NCI-H69 (cell line): ENCODE measurements at places on chromosomes 13 and 19.

DNA sequence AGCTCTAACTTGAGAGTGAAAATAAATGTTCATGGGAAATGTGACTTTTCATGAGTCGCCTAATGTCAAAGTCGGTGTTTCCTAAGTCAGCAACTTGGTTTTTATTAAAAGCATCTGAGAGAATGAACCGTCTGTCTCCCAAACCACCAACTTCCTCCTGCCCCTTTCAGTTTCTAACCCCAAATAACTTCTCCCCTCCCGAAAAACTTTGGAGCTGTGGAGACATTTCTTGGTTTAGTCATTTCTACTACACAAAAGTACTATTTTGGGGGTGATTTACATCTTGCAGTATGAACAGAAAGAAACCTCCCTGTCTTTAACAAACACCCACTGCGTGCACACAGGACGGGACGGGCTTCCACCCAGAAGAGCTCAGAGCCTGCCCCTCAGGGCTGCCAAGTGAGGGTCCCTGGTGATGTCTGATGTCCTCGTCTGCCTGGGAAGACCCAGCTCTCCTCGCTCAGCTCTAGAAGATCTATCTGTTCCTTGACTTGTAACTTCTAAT, 65.0 kb downstream of the RASA3 start:
- DNase-seq = no peak

DNA sequence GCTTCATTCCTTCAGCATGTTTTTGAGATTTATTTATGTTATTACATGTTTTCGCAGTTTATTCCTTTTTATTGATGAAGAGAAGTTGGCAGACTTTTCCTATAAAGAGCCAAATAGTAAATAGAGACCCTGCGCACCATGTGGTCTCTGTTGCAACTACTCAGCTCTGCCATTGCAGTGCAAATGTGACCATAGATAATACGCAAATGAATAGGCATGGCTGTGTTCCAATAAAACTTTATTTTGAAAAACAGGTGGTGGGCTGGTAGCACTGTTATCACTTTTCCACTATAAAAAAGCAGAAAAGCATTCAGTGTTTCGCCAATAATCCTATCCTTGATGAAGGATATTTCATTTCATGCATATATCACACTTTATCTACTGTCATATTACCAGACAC, 95.0 kb downstream of the DNAJC3 start:
- DNase-seq = no peak

- DNase-seq = no peak
Observed at GRCh38 chr19:7986321-7987113, 18.9 kb downstream of the ELAVL1 start.

DNA sequence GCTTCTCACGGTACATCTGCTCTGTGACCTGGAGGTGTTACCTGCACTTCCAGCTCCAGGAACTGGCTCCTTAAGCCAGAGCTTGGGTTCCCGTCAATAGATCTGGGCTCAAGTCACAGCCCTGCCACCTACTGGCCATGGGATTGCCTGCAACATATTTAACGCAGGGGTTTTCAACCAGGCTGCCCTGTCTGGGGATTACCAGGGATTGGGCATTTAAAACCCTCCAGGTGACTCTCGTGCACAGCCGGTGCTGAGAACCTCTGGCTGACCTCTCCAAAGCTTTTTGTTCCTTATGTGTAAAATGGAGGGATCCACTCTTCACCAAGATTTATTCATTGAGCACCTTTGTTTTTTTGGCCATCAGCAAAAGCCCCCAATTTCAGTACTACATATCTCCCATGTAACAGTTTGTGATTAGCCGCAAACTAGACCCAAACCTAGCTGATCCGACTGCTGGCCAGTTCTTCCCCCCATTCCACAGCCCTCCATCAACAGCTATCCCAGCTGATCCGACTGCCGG, 76.6 kb upstream of the STK24 start:
- peak; percentile 92 for DNase-seq

GRCh38 chr13:84249463-84249862, 367.2 kb upstream of the SLITRK1 start:
- DNase-seq = peak; percentile 0

GRCh38 chr13:84430446-84430845, 548.2 kb upstream of the SLITRK1 start:
- DNase-seq = peak; percentile 60

DNA sequence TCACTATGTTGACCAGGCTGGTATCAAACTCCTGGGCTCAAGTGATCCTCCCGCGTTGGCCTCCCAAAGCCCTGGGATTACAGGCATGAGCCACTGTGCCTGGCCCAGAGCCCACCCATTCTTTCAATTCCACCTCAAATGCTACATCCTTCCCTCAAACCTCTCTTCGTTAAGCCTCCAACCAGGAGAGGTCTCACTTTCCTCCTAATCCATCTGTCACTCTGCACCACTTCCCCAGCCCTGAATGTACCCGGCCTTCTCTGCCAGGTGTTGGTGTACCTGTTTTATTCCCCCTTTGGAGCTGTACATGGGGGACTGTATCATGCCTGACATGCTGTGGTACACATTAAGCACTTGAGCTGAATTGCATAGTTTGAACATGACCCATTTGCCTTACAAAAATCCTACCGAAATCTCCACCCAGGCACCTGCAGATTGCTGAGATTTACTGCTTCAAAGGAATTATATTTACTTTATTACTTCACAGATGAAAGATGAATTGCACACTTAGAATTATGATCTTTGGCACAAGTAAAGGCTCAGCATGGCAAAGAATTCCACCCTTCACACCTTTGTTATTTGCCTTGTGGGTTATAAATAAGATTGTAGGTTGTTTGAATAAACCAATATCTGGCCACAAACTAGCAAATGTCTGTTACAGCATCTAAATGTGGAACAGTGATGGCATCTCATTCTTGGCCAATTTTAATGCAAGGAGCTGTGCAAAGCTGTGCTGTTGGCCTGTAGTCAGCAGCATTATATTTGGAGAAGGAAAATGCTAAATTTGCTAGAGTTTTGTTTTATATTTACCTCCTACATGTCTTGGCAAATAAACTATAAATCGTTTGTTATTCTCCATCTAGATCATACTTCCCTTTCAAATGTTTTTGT, 15.6 kb upstream of the WASF3 start:
- DNase-seq = peak; percentile 9

- DNase-seq = peak; percentile 66
Observed at GRCh38 chr13:75825594-75825993, 189.5 kb downstream of the LMO7 start.

DNA sequence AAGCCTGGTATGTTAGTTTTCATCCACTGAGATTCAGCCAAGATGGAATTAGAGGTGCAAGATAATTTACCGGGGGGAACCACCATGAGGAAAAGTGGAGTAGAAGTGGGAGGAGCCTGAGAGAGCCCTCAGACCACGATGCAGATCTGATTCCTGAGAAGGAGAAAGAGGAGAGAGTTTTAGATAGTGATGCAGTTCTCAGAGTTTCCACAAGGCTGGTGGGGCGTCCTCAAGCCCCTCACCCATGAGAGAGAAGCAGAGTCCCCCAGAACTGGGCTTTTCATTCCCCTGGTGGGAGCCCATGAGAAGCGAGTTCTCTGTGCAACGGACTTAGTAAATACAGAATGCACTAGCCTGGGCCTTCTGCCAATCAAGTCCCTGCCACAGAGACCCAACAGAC, 18.1 kb downstream of the CEACAM5 start:
- no peak for DNase-seq

DNA sequence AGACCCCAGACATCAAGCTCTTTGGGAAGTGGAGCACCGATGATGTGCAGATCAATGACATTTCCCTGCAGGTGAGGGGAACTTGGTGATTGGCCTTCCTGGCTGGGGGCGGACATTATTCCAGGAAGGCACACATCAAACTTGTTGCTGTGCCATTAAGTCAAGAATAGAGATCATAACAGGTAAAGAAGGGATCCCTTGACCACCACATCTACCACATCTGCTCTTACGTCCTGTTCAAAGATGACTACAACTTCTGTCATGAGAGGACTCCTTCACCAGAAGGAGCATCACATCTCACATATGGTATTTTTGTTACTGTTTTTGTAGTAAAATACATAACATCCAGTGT, 1.1 kb downstream of the RPS5 start:
- DNase-seq = no peak

- DNase-seq = no peak
Observed at GRCh38 chr13:99979453-99980200, 2.0 kb upstream of the ZIC2 start.

GRCh38 chr13:44273991-44274770, 99.4 kb upstream of the SERP2 start:
- DNase-seq = no peak

GRCh38 chr13:51765142-51765515, 38.8 kb downstream of the DHRS12 start:
- no peak for DNase-seq

DNA sequence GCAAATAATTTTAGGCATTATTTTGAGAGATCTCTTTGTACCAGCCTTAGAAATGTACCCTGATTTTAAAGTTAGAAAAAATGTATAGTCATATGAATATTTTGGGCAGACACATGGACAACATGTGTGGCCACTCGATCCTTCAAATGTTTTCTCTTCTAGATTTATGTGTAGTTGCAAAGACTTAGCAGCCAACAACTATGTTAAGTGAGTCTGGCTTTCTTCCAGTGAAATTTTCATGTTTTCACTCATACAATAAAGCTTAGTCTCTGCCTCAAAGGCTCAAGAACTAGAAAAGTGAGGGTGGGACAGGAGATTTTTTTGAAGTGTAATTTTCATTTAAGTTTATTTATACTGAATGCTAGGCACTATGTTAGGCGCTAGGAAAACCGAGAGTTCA, 207.7 kb upstream of the DACH1 start:
- peak; percentile 63 for DNase-seq

DNA sequence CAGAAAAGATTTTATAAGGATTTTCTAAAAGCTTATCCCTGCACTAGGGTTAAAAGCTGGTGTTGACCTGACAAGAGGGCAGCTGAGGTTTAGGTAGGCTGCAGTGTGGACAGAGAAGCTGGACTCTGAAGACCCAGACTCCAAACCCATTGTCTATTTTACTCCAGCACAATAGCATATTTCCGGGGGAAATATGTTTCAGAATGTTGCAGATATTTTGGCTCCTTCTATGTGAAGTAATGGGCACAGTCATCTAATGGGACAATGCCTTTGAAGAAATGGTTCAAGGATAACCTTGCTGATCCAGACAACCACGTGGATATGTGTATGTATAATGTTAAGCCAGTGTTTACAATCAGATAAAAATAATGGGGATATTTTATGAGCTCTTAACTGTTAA, 173.8 kb upstream of the TSC22D1 start:
- DNase-seq = no peak

DNA sequence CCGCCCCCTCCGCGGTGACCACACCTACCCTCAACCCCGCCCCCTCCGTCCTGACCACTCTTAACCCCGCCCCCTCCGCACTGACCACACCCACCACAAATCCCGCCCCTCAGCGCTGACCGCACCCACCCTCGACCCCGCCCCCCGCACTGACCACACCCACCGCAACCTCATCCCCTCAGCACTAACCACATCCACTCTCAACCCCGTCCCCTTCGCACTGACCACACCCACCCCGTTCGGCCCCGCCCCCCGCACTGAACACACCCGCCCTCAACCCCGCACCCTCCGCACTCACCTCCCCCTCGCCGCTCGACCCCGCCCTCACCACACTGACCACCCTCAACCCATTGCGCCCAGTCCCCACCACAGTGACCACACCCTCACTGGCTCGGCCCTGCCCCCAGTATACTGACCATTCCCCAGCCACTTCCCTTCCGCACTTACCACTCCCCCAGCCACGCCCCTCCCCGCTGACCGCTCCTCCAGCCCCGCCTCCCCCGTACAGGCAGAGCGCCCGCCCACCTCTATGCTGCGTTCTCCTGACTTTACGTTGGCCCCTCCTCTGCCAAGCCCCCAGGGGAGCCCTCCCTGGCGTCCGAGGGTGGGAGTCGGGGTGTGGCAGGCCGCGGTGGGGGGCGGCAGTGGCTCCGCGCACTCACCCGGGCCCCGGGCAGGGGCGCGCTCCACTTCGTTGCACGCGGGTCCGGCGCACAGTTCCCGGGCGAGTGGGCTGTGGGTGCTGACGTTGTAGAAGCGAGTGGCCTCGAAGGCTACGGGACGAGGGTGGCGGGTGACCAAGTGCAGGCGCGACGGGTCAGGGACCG, 8.4 kb downstream of the F2RL3 start:
- DNase-seq = peak; percentile 31

- DNase-seq = no peak
Observed at GRCh38 chr19:6738787-6739389, 592 bp upstream of the TRIP10 start.
